Activated gamma-delta T cell (primary cell): ENCODE measurements at places on chromosomes 5 and 9.

- no peak for DNase-seq
Measured at GRCh38 chr5:93954421-93955069, 213.1 kb upstream of the POU5F2 start.

- DNase-seq: peak; percentile 33
Measured at GRCh38 chr9:95462249-95463147, 54.3 kb downstream of the PTCH1 start.

DNA sequence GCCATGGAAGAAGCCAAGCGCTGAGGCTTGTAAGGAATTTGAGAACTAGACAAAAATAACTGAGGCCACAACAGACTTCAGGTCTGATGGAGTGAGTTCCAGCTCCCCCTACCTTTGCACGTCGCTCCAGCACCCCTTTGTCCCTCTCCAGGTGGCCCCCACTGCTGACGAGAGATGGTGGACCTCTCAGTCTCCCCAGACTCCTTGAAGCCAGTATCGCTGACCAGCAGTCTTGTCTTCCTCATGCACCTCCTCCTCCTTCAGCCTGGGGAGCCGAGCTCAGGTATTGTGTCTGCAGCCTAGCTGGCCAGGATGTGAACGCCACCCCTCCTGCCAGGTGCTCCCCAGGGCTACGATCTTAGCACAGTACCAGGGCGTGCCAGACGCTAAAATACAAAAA lies 5.2 kb downstream of the BTNL9 start:
- DNase-seq: no peak

DNA sequence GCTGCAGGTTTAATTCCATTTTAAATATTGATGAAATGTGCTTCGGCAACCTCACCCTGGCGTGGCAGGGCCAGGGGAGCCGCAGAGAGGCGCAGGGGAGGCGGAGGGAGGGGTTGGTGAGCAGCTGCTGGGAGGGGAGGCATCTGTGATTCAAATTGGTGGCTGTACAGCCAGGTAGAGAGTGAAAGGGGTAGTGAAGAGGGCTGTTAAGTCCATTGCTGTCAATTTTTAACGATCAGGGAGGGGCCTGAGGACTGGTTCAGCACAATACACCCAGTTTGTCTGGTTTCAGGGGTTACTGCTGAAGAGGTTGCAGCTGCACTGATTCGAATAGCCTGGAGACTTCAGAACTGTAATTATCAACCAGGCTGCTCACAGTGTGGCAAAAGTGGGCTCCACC lies 31.3 kb downstream of the LHX6 start:
- no peak for DNase-seq

- no peak for DNase-seq
Measured at GRCh38 chr9:4297786-4298254, 2.0 kb downstream of the GLIS3 start.

DNA sequence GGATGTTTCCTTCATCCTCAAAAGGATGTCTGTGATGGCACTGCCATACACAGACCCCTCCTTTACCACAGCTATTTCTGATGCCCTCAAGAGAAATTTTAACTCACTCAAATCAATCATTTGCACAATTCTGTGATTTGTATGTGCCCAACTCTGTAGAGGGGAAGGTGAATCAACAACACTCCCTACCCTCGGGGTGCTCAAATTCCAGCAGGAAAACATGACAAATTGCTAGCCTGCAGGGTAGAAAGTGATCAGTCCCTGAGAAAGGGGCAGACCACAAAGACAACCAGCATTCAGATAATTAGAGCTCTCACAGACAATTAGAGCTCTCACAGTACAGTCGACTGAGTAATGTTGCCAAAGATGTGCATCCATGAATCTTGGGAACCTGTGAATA lies 45.3 kb upstream of the FOXE1 start:
- no peak for DNase-seq

DNA sequence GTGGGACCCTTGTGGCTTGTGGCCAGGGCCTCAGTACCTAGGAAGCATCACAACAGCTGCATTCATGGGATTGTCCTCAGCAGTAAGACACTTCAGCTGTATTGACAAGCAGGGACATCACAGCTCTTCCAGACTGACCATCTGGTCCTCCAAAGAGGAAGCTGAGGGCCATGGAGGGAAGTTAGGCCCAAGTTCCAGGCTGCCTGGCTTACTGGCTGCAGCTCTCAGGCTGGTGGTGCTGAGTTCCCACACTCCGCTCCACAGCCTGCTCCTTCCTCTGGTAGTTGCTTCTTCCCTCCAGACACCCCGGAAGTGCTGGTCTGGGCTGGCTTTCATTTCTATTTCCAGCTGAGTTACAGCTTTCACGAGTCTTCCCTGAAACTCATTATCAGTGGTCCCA lies 5.7 kb upstream of the STING1 start:
- DNase-seq: no peak

DNA sequence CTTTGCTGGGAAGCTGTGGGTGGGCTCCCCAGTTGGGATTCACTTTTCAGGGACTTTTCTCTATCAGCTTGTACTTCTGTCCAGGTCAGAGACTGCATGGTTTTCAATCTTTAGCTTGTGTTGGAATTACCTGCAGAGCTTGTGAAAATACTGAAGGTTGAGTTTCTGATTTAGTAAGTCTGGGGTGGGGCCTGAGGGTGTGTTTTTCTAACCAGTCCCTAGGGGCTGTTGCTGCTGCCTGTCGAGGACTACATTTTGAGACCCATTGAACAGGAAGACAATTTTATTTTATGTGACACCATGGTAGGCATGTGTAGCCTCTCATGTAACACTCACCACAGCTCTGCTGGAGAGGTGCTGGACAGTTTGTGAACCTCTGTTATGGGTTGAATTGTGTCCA lies 14.7 kb upstream of the MLANA start:
- no peak for DNase-seq

DNA sequence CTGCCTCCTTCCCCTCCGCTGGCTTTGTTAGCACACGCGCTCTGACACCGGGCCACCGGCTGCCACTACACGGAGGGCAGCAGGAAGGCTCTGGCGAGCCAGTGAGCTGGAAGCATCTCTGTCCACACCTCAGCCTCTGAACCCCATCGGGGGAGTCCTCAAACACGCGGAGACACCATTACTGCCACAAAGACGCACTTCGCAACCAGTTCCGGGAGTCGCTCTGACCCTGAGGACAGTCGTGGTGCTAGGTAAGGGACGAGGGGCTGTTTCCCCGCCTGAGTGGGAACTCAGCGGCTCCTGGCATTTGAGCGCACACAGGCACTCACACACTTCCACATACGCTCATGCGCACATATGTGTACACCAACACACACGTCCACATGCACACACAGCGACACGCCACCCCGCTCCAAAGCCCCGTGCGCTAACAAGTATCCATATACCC lies 160.0 kb downstream of the C9orf152 start:
- no peak for DNase-seq

DNA sequence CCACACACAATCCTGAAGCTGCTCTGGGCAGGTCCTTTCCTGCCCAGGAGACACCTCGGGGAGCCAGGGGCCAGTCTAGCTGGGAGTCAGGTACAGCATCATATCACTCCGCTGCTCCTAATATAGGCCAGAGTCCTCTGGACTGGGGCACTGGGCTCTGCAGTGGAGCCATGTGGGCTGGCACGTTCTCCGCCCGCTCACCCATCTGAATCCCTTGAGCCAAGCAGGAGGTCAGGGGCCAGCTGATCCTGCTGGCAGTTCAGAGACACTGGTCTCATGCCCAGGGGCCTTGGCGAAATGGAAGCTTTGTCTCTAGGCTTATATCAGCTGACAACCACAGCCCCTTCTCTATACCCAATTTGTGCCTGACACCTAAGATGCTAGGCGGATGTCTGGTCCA lies 9.3 kb upstream of the CORO2A start:
- DNase-seq: no peak

- no peak for DNase-seq
Measured at GRCh38 chr5:24703934-24704333, 59.2 kb upstream of the CDH10 start.

- DNase-seq: no peak
Measured at GRCh38 chr9:124361128-124361527, 54.1 kb downstream of the PSMB7 start.

DNA sequence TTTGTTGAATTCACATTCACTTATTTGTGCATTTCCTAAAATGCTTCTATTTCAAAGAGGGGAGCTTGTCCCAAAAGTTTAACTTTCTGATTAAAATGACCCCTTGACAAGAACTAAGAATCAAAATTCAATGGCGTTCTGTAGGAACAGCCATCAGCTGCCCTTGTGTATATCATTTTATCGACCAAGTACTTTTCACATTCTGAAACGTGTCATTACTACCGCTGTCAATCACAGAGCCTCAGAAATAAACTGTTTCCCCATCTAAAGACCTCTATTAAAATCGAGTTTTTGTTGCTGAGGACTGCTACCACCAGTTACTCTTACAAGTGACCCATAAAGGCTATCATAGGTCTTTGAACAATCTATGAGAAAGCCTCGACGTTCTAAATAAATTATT lies 1.6 kb upstream of the FOXD1 start:
- no peak for DNase-seq

DNA sequence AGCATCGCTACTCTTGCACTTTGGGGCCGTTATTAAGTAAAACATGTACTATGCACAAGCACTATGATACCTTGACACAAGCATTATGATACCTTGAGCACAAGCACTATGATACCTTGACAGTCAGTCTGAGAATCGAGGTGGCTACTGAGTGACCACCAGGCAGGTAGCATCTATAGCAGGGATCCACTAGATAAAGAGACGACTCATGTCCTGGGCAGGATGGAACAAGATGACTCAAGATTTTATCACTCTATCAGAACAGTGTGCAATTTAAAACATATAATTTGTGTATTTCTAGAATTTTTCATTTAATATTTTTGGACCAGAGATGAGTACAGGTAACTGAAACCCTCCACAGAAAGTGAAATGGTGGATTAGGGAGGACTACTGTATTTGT lies 16.9 kb downstream of the CHSY3 start:
- DNase-seq: no peak

- no peak for DNase-seq
Measured at GRCh38 chr5:128681096-128681495, 143.1 kb upstream of the FBN2 start.

- no peak for DNase-seq
Measured at GRCh38 chr5:173318881-173319620, 9.2 kb downstream of the STC2 start.

DNA sequence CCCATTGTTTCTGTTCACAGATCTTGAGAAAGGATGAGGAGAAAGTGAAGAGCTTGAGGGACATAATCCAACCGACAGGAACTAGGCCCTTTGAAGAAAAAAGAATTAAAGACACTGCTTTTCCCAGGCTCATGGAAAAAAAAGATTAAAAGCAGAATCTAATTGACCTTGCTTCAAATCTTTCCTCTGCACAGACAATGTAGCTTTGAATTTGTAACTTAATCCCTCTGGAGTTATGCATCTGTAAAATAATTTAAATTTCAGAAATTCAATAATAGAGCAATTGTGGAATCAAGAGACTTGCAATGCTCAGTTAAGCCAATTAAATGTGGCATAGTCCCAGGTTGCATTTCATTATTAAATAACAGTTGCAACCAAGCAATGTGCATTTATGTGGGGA lies 64.6 kb downstream of the SVEP1 start:
- no peak for DNase-seq

DNA sequence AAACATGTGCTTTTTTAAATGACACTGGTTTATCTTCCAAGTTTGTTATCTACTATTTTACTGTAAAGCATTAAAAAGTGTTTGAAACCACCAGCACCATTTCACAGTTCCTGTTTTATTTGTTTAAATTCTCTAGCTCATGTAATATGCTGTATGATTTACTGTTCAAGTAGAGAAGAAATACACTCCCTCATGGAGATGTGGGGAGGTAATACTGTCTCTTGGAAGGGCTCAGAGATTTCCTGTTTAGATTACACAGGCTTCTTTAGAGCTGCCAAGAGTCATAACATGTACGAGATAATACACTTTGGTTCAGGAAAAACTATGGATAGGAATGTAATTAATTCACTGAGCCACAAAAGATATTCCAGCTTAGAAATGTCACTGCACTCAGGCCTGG lies 135.0 kb upstream of the CCDC152 start:
- DNase-seq: no peak

DNA sequence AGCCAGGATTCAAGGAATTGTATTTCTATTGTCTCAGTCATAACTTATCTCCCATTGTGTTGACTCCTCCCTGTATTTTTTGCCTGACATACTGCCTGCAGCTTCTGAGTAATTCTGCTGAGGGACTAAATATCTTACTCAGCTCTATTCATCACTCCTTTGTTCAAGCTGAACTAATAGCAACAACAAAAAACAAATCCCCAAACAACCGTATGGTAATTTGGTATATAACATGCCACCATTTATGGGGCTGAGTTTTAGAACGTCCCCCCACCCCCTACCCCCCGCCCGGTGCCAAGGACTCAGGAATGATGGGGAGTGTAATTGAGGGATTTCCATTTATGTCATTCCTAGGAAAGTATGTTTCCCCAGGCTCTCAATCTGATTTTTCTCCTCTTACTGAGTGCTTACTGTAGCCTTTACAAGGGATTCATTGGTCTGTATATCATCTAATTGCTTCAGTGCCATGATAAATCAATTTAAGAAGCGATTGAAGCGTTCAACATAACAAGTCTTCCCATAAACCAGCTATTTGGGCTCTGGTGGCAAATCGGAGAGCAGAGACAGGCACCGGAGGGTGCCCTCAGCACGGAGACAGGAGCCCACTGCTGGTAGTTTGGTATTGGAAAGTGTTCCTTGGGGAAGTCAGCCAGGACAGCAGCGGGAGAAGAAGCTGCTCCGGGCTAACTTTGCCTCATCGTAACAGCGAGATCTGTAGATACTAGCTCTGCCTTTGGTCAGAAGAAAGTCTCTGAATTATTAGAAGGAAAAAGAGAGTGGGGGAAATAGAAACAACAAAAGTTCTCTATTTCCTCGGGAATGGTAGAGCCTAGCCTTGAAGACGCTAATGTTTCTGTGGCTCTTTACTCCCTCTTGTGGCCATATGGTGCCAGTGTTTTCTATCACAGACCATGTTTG lies 40.7 kb upstream of the HSD17B4 start:
- no peak for DNase-seq

DNA sequence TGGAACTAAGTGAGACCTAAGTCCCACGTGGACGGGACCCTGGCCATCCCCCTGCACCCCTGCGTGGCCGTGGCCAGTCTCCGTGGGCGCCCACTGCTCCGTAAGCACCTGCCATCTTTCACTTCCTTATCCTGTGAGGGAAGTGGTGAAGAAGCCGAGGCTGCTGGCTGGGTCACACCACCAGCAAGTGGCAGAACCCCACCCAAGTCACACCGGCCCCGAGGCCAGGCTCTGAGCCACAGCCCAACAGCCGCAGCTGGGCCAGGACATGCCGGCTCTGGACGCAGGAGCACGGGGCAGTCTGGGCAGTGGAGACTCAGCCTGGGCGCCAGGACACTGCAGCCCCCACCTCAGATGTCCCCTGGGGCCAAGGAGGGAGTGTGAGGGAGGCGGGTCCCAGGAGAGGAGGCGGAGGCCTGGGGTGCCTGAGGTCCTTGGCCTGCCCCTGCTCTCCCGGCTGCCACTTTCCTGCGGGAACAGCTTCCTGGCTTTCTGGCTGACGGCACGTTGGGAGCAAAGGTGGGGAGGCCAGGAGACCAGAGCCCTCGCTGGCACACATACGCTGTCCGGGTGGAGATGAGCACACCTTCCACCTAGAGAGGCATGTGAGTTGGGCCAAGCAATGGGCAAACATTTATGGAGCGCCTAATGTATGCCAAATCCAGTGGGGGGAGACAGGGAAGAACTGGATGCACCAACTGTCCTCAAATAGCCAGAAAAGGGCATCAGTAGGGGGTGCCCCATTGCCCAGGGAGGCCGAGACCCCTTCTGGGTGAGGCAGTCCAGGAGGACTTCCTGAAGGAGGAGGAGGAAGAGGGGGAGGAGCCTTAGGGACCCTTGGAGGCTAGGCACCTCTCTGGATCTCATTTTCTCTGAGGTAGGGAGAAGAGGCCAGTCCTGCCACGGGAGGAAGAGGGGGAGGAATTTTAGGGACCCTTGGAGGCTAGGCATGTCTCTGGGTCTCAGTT lies 43.9 kb upstream of the EGFL7 start:
- DNase-seq: no peak
